ENCODE measurements at places on chromosomes 12 and 14.

- no peak for DNase-seq
Measured at GRCh38 chr14:92800525-92800924, 6.4 kb downstream of the GOLGA5 start.

DNA sequence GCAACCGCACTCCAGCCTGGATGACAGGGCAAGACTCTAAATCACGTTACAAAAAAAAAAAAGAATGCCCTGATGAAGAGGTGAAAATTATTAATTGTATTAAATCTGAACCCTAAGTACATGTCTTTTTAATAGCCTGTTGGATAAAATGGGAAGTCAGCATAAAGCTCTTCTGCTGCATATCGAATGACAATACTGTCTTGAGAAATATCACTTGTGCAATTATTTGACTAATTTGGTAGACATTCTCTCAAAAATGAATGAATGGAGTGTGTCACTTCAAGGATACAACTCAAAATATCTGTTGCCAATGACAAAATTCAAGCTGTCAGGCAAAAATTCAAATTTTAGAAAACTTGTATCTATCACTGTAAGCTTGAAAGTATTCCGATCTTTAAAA lies 38.9 kb downstream of the DNAI7 start:
- no peak for DNase-seq

- no peak for DNase-seq
Measured at GRCh38 chr12:2797721-2798418, 3.1 kb downstream of the FKBP4 start.

GRCh38 chr12:67968321-67968720 lies 20.9 kb upstream of the IFNG-AS1 start:
- DNase-seq, result no peak

- DNase-seq, result no peak
Measured at GRCh38 chr12:94670075-94670474, 19.7 kb upstream of the TMCC3 start.

Measured in stimulated activated CD4-positive, alpha-beta T cell treated with anti-CD3 and anti-CD28 coated beads, TNF-alpha, amount 100 ng/mL, for 24 hours (primary cell).